NCI-H748 treated with DMSO at 0.1 percent for 48 hours (cell line): ENCODE measurements at places on chromosomes 2 and 18.

- no peak for DNase-seq
Observed at GRCh38 chr2:11811036-11811654, 64.7 kb downstream of the LPIN1 start.

GRCh38 chr2:121698318-121698930 lies 38.3 kb downstream of the NIFK start:
- DNase-seq, result no peak

GRCh38 chr2:199382091-199382490 lies 75.6 kb downstream of the SATB2 start:
- no peak for DNase-seq

DNA sequence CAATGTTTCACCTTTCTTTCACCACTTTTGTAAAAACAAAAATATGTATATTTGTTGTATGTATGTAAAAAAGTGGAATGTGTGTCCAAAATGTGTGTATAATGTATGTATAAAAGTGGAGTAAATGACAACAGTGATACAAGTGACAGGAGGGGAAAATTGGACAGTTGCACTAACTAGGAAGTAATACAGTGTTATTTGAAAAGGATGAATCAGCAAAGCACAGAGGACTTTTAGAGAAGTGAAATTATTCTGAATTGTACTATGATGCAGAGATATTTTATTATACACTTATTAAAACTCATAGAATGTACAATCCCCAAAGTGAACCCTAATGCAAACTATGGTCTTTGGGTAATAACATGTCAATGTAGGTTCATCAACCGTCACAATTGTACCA lies 331.3 kb upstream of the CNTNAP5 start:
- no peak for DNase-seq

- no peak for DNase-seq
Observed at GRCh38 chr2:27720004-27720551, 51.4 kb upstream of the MRPL33 start.
